ENCODE measurements at places on chromosomes 4 and X. TPM values are rescaled to one million over a fixed set of nuclear protein-coding genes. Genes with fewer than 3 reads are reported as not detected.

Gene C4orf50
- not detected for polyA plus RNA-seq

Gene CSAG2
- polyA plus RNA-seq: not detected

Gene NUP62CL
- polyA plus RNA-seq: not detected

Gene CLCN4
- polyA plus RNA-seq: 0.29 TPM

Gene OTUD5
- 30.9 TPM for polyA plus RNA-seq

Gene XPNPEP2
- 0.74 TPM for polyA plus RNA-seq

Gene DCAF12L2
- polyA plus RNA-seq: not detected

Gene SCML2
- polyA plus RNA-seq: 2.0 TPM

Gene UBE2A
- polyA plus RNA-seq: 147 TPM

Gene UGT2B10
- not detected for polyA plus RNA-seq

Gene SEPTIN11
- 478 TPM for polyA plus RNA-seq

Data from GM23248 (cell line).